ENCODE measurements at places on chromosomes 4 and X.

DNA sequence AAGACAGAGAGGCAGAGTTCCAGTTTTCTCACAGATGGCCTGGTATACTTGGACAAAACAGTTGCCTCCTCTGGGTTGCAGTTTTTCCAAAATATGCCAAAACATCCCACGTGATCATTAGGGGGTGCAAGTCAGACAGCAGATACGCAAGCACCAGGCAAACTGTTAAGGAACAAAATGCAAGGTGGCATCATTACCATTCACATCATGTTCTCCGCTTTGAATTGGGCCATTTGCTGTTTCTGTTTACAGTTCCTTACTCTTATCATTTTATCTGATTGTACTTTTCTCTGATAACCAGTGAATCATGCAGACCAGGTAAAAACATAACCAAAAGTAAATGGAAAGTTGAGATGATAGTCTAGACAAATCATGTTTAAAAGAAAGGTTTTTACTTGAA lies 16.4 kb upstream of the HMGB3 start:
- DNase-seq: no peak

DNA sequence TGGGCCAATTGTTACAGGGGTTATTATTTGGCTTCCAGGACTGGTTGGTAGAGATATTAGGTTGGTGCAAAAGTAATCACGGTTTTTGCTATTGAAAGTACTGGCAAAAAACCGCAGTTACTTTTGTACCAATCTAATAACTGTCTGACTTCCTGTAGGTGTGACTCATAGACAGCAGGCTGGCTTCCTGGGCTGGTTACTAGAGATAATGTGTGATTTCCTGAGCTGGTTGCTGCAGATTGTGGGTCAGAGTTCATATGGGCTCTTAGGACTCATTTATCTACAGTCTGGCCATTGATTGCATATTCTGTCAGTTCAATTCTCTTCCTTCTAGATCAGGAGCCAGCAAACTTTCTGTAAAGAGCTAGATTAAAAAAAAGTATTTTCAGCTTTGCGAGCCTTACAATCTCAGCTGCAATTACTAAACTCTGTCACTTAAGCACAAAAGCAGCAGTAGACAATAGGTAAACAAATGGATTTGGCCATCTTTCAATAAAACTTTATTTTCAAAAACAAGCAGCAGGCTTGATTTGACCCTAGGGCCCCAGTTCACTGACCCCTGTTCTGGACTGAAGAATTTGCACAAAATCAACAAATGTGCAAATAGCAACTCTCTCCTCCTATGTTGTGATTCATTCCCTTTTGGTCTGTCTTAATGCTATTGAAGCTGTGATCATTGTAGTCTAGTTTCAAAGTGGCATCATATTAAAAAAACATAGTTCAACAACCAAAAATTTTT lies 50.8 kb upstream of the BOD1L1 start:
- DNase-seq: no peak

GRCh38 chrX:65837875-65838549 lies 170.6 kb downstream of the MSN start:
- DNase-seq: no peak

DNA sequence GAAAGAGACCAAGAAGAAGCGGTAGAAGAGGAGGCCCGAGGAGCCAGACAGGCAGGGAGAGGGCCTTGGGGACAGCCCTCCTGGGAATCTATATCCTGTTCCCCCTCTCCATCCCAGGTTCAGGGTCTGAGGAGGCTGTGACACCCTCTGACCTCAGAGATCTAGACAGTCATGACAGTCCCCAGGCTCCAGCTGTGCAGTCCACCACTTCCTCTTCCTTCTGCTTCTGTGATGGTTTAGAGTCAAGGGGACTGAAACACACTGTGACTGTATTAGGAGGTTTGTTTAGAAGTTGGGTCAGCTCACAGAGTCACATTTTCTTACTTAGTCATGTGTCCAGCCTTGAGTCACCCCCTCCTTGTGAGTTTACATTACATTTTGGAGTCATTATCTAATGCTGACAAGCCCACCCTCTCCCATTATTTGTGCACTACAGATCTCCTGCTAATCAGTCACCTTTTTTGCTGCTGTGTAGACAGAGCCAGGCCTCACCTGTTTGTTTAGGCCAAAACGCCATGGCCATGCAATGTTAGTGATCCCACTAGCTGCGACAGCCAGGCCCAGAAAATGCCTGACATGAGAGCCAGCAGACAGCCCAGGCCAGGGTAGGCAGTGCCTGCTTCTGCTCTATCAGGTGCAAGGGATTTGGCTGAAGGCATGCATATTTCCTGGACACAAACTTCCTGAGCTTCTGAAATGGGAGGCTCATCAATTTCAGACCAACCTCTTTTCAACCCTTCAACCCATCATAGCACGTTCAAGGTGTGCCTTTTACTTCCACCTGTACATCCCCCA lies 26.0 kb downstream of the MANBA start:
- DNase-seq: no peak

GRCh38 chr4:56863441-56864139 lies 42.1 kb upstream of the SPINK2 start:
- no peak for DNase-seq

DNA sequence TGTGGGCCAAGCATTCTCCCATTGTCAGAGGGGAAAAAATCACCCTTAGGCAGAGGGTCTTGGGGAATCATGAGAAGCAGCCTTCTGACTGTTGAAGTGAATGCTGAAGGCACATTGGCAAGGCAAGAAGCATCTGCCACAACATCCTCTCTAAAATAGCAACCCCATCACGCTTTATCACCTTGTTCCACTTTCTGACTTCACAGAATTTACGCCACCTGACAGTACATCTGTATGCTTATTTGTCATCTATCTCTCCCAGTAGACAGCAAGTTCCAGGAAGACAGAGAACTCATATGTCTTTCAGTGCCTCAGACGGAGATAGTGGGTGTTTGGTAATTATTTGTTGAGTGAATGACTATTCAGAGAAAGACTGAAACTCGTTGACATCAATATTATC lies 68.4 kb upstream of the SCML1 start:
- DNase-seq: no peak

- no peak for DNase-seq
Measured at GRCh38 chr4:101853028-101853427, 62.5 kb downstream of the BANK1 start.

DNA sequence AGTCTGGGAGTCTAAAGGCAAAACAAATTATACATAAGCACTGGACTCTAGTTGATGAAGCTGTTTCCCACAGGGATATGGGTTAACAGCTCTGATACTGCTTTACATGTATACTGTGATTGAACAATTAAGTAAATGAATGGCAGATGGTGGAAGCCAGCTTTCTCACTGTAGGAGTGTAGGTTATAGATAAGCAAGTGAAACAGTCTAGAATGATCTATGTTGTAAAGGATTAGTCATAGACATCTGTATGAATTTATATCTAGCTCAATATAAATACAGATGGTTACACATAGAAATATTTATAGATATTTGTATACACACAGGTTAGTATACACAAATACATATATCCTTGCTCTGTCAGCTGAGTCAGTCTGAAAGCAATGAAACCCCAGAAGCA lies 276.1 kb downstream of the PPARGC1A start:
- no peak for DNase-seq

DNA sequence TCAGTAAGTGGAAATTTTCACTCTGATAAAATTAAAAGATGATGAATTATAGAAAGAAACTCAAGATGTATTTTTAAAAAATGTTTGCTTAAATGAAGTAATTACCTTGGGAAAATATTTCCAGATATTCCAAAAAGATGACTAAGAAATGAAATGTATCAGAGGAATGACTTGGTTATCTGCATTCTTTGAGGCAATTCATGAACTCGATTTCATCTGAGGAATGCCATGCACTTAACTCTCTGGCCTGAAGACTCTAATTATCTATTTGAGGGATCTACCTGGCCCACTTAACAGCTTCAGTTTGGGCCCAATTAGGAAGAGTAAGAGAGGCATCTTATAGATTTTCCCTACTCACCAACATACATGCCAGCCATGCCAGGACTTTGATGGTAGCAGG lies 182.3 kb downstream of the INPP4B start:
- no peak for DNase-seq

DNA sequence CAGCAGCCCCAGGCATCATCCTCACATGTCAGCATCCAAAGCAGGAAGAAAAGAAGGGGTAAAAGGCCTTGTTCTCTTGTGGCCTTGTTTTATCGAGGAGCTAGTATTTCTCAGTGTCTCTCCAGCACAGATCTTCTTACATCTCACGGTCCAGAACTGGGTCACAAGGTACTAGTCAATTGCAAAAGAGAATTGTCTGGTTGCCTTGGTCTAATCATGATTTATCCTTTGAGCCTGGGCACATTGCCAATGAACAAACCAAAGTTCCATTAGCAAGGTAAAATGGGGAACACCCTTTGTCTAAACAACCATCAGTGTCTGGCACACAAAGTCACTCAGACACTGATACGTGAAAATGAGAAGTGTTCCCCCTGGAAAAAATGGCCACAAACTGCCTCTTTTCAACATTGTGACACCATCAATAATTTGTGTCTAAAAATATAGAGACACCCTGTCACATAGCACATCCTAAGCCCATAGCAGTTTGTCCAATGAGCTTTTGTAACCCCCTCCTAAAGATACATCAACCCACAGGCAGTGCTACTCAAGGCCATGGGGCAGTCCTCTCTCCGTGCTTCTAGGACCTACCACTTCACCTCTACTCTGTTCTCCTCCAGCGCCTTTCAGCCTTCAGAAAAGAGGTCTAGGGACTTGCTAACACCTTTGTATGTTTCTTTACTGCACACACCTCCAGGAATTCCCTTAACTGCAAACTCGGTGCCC lies 534.4 kb downstream of the MID1IP1 start:
- no peak for DNase-seq

- DNase-seq: no peak
Measured at GRCh38 chrX:96688789-96689188, 4.1 kb downstream of the DIAPH2 start.
